ENCODE measurements at places on chromosomes 4 and X. TPM values are rescaled to one million over a fixed set of nuclear protein-coding genes. Genes with fewer than 3 reads are reported as not detected.

- no peak for DNase-seq
Measured at GRCh38 chr4:159146488-159146887, 43.6 kb downstream of the RAPGEF2 start.

- DNase-seq, result peak; percentile 61
Measured at GRCh38 chr4:182141061-182141460, 102.1 kb upstream of the TENM3 start.

DNA sequence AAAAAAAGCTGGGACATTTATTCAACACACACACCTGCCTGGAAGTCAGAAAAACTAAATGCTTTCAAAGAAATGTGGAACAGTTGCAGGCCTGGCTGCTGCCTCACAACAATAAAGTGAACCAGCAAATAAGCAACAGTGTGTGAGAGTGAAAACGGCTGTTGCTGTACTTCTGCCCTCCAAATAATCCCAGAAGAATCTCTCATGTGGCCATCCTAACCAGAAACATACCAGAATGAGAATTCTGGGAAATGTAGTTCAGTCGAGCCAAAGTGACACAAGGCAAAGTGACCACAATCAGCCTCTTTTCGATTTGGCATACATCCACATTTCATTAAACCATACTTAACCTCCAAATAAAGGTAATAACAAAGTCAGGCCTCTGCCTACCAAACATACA is 204.5 kb downstream of the SLC7A11 start:
- DNase-seq, result peak; percentile 89

- no peak for DNase-seq
Measured at GRCh38 chrX:1212532-1212931, at the start of gene CRLF2. TSS of gene CRLF2 (minus strand) at chrX:1212649. CDS start at chrX:1212634, 15 bp downstream.

DNA sequence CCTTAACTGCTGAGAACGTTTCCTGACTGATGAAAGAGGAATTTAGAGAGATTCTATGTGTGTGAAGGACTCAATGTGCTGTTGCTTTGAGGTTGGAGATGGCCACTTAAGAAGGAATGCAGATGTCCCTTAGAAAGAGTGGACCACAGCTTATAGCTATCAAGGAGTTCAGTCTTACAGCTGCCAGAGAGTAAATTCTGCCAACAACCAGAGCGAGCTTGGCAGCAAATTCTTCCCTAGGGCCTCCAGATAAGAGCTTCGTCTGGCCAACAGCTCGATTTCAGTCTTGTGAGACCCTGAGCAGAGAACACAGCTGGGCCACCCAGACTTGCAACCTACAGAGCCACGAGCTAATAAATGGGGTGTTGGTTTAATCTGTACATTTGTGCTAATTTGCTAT is 21.8 kb downstream of the MID1 start:
- no peak for DNase-seq

- no peak for DNase-seq
Measured at GRCh38 chr4:19982556-19982955, 269.1 kb upstream of the SLIT2 start.

DNA sequence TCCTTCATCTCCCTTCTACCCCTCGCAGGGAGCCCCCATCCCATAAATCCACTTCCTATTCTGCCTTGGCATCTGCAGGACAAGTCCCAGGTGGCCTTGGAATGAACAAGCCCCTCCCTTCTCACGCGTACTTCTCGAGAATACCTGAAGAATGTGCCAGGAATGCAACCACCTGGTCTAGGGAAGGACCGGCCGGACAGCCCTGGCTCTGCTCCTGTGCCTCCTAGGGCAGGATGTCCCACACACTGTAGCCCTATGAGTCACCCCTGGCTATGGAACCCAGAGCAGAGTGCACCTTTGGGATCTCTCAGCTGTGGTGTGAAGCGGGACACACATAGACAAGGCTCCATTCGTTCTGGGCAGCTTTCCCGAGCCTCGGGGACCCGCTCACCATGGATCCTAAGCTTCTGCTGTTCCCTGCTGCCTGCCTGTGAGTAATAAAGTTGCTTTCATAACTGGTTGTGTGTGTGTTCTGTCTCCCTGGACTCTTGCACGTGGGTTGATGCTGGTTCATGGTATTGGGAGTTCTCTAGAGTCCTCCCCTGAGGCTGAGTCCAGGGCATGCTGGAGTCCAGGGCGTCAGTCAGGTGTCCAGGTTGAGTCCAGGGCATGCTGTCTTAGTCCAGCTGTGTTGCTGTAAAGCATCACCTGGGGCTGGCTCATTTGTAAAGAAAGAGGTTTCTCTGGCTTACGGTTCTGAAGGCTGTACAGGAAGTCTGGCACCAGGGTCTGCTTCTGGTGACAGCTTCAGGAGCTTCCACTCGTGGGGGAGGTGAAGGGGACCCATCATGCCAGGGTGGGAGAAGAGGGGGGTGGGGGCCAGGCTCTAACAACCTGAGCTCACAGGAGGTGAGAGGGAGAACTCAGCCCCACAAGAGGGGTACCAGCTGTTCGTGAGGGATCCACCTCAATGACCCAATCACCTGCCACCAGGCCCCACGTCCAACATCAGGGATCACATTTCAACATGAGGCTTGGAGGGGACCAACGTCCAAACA is 7.4 kb upstream of the PDE6B start:
- peak; percentile 38 for DNase-seq

GRCh38 chr4:174708381-174708780 is 120.7 kb downstream of the GLRA3 start:
- DNase-seq, result no peak

DNA sequence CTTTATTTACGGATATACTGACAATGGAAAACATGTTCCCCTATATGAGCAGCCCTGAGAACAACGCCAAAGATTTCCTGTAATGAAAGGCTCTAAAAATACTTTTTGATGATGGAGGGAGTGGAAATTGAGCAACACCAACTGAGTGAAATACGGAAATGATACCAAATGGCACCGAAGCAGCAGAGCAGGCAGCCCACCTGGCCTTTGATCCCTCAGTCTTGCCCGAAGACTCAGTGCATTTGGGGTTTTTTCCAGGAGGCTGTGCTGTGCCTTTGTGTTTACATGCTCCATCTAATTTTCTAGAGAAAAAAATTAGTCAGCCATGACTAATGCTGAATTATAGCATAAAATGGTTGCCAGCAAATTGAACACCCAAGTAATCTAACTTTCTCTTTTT is 169.9 kb upstream of the RBPJ start:
- DNase-seq, result no peak

DNA sequence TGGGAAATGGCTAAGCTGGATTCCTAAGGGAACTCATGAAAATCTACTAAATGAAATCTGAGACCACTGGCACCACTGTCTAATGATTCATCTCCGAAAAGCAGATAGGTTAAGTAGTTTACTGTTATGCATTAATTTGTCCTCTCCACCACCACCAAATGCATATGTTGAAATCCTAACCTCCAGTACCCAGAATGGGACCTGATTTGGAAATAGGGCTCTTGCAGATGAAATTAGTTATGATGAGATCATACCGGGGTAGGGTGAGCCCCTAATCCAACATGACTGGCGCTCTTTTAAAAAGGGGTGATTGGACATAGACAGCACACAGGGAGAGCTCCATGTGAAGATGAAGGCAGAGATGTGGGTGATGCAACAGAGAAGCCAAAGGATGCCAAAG is 124.9 kb upstream of the GUCY1A1 start:
- DNase-seq, result no peak

GRCh38 chr4:5632066-5632440 is 76.3 kb downstream of the EVC2 start:
- DNase-seq, result no peak

- peak; percentile 87 for DNase-seq
Measured at GRCh38 chrX:39730662-39731329, 367.0 kb downstream of the BCOR start.

GRCh38 chr4:181685461-181685860 is 557.7 kb upstream of the TENM3 start:
- no peak for DNase-seq

DNA sequence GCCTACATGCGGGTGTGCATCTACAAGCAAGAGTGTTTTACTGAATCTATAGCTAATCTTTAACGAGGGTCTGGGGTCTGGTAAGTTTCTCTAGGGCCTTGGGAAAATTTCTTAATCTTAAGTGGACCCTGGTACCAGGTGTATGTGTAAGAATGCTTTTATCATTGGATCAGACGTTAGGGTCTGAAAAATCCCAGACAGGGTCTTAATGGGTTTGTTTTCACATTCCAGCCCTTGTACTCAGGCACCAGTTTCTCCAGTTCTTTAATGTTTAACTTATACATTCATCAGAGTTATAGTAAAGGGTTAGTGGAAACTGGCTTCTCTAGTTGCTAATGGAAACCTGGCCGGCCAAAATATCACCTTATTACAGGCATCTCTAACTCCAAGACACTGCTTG is 11.6 kb downstream of the MAGEB16 start:
- DNase-seq, result peak; percentile 23

DNA sequence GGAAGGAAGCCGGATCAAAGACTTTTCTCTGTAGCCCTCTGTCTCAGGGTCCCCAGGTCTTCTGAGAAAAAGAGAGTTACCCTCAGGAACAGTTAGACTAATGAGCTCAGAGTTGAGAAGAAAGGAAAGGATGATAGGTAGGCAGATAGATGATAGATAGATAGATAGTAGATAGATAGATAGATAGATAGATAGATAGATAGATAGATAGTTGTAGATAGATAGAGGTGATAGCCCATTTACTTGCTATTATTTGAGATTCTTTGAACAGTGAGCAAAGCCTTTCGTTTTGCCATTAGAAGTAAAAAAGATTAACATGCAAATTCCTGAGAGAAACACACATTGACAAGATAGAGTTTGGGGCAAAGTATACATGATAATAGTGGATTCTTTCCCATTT is 86.9 kb upstream of the KIT start:
- no peak for DNase-seq

Gene BGN
- polyA plus RNA-seq, result 288 TPM

Gene HHIP
- 2.5 TPM for polyA plus RNA-seq

Gene COX7B2
- not detected for polyA plus RNA-seq

Gene GYG2
- polyA plus RNA-seq, result 2.9 TPM

Gene STAG2
- polyA plus RNA-seq, result 18.2 TPM

Gene OPRPN
- polyA plus RNA-seq, result not detected

Gene KCNE5
- not detected for polyA plus RNA-seq

Gene AFF1
- 13.4 TPM for polyA plus RNA-seq

Gene GRPEL1
- polyA plus RNA-seq, result 84.9 TPM
